ENCODE measurements at places on chromosomes 13 and 19.

- no peak for DNase-seq
Observed at GRCh38 chr13:46529216-46529919, 23.6 kb upstream of the LRCH1 start.

DNA sequence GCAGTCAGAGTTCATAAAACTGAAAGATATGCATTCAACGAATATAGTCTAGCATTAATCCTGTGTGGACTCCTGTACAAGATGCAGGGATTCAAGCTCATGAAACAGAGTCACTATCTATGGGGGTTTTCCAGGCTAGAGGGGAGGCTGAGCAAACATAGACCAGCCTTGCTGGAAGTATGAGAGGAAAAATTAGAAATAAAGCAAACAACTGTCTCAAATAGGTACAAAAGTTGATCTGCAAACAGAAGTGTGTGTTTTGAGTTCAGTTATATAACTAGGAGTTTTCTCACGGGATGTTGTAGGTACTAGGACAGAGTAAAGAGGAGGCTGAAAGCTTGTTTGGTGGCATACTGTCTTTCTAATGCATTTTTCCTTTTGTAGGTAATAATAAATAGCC, 8.5 kb upstream of the LGALS14 start:
- DNase-seq, result no peak

- no peak for DNase-seq
Observed at GRCh38 chr19:47456721-47457474, 14.8 kb downstream of the SLC8A2 start.

DNA sequence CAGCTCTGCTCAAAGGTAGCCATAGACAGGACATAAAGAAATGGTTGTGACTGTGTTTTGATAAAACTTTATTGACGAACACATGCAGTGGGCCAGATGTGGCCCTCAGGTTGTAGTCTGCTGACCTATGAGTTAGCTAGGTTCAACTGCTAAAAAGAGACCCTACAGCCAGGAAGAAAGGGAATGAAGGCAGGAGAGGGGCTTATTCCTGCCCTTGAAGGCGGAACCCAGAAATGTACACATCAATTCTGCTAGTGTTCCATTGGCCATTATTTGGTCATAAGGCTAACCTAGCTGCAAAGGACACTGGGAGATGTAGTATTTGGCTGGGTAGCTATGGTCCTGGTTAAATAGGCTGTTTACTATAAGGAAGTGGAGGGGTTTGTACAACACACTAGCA, 18.0 kb downstream of the APBA3 start:
- DNase-seq, result no peak

- DNase-seq, result no peak
Observed at GRCh38 chr13:82036602-82037001, 1695.7 kb upstream of the SPRY2 start.

- no peak for DNase-seq
Observed at GRCh38 chr13:75145927-75146326, 336.0 kb downstream of the TBC1D4 start.

DNA sequence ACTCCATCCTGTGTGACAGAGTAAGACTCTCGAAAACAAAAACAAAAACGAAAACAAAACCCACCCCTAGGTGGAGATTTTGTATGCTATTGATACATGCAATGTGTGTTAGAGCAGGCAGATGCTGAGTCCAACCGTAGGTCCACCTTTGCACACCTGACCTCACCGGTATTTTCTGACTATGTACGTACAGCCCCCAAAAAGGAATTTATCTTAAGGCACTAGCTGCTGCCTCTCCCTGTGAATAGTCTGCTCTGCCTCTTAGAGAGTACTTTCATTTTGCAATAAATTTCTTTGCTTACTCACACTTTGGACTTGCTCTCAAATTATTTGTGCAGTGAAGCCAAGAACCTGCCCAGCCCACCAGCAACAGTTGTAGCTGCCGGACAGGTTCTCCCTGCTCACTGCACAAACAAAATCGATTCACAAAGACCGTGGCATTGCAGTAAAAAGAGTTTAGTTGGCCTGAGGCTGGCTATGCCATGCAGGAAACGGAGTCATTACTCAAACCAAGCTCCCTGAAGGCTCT, 8.2 kb upstream of the ZNF77 start:
- DNase-seq, result no peak

DNA sequence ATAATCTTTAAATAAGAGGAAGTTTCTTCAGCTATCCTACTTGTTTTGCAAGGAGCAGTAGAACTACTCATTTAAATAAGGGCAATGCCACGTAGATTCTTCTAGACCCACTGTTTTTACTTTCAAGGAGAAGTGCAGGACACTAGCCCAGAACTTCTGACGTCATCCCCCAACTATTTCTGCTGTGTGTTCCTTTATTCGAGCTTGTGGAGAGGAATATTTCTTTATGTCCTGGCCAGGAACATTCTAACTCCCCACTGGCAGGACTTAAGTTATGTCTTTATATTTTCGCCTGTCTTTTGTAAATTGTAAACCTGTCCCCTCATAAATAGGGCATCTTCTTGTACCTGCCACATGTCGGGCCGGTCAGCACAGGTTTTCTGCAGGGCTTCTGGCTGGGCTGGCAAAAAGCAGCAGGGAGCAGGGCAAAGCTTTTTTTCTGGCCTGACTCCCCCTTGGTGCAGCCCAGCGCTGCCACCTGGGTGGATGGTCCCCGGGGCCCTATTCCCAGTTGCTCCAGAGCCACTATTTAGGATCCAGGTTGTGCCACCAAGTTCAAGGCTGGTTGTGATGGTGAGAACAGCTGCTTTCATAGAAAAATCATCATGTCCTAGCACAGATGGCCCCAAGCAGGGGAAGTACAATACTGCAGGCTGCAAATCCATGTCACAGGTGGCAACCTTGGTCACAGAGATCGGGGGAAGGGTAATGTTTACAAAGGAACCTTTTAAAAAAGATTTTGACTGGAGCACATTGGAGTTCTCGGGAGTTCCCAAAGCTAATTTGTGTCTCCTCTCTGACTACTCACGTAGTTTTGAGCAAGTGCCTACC, 1.8 kb downstream of the MBNL2 start:
- peak; percentile 86 for DNase-seq

DNA sequence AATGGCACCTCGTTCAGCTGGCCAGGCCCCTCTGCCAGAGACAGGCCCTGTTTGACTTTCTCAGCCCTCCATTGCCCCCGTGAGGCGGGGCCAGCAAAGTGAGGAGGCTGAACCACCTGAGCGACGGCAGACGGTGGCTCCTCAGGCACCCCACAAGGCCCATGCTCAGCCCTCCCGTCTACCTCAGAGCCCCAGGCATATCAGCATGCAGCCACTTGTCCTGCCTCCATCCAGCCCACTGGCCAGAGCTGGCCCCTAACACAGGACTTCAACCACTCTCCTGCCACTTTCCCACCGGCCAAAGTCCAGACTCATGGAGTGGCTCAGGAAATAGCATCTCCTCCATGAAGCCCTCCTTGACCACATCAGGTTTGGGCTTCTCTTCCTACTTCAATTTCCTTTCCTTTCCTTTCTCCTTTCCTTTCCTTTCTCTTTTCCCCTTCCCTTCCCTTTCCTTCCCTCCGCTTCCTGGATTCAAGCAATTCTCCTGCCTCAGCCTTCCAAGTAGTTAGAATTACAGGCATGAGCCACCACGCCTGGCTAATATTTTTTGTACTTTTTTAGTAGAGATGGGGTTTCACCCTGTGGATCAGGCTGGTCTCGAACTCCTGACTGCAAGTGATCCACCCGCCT, 9.3 kb downstream of the SLC7A10 start:
- DNase-seq, result no peak

- DNase-seq, result no peak
Observed at GRCh38 chr19:10924597-10924996, 3.8 kb downstream of the YIPF2 start.

- DNase-seq, result no peak
Observed at GRCh38 chr13:79540504-79540903, 59.5 kb downstream of the NDFIP2 start.

DNA sequence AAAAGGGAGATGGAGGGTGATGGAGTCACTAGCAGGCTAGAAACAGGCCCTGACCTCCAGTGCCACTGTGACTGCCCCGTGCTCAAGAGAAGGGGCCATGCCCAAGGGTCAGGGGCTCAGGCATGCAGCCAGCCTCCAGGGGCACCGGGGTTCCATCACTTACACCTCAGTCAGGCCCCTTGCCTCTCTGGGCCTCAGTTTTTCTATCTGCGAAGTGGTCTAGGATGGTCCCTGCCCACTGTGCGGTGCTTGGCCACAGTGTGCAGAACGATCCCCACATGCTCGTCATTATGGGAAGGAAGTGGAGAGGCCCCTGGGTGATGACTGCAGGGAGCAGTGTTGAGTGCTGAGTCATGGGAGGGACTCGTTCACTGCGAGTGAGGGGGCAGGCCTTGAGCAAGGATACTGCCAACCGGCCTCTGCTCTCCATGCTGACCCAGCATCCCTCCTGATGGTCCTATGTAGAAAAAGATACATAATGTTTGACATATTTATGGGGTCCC, 23.1 kb downstream of the TMED1 start:
- DNase-seq, result no peak

DNA sequence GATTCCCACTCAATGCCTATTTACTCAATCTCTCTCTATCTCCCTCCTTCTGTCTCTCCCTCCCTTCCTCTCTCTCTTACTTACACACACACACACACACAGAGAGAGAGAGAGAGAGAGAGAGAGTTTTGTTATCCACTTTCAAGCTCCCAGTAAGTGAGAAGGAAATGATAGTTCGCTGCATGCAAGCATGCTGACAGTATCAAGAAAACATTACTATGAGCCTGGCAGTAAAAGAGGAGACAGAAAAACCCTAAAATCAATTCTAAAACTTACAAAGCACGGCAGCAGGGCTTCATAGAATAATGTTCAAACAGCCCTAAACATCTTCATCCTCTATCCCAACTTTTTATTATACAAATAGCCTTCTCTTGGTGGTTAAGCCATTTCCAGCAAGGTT, 171.9 kb downstream of the FOXO1 start:
- no peak for DNase-seq

GRCh38 chr13:23086968-23087623, 93.7 kb upstream of the SGCG start:
- DNase-seq, result no peak

DNA sequence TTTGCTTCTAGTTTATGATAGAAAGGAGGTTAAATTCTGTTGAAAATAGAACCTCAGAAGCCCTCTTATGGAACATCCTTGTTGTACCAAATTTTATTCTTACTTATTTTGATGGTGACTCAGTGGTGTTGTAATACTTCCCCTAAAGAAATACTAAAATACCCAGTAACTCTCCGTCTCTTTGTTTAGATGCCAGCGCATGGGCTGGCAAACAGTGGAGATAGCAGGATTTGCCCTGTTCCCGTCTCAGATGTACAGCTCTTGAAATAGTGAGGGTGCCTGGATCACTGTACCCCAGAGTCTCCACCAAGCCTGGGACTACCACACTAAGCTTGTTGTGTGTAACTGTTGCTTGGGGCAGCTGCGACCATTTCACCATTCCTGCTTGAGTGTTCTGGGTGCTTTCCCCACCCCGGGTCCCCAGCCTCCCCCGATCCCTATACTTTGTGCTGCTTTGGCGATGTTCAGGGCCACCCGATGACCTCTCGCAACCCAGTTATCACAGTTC, 67.0 kb upstream of the TEX29 start:
- no peak for DNase-seq

GRCh38 chr19:19538061-19538784, at the start of gene CILP2:
Gene CILP2, plus strand, starts transcription at chr19:19538265. Its CDS starts 85 bp downstream, at chr19:19538350.
- DNase-seq, result no peak

DNA sequence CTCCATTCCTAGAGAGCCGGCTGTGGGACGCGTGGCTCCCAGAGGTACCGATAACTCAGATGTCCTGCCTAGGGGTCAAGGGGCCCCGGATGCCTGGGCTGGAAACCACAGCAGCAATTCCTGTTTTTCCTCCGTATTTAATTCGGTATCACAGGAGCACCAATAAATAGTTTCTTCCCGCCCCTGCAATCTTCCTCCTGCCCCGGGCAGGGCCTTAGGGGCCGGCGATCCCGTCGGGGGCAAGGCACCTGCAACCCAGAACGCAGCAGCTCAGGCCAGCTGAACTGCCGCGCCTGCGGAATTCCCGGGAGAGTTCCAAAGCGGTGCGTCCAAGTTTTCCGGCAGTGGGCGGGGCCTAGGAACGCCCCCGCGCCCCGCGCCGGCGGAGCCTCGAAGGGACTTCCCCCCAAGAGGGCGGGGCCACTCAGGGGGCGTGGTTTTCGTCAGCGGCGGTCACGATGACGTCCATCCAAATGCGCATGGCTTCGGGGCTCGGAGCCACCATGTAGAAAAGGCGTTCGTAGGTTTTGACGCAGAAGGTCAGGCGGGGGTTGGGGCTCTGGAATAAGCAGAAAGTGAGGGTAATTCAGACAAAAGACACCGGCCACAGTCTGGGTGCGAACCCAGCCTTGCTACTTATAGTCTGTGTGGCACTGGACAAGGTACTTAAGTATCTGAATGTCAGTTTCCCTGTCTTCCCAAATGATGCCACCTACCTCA, 9.7 kb upstream of the LYPD3 start:
- DNase-seq, result peak; percentile 42

DNA sequence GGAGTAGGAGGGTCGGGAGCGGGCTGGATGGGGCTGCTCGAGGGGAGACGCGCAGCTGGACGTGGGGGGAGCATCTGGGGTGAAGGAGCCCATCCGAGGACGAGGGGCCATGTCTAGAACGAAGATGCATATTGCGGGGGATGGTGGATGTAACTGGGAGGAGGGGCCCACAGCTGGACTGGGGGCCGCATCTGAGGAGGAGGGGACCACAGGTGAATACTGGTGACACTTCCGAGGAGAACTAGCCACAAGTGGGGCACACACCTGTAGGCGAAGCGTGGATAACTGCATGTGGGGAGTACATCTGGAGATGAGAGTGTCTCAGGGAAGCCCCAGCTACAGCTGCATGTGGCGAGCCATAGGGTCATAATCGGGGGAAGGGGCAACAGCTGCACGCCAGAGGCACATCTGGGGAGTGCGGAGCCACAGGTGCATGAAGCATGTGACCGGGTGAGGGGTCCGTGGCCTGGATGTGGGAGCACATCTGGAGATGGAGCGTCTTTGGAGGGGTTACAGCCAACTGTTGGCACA, 402 bp downstream of the ZSWIM9 start:
- no peak for DNase-seq

- DNase-seq, result no peak
Observed at GRCh38 chr13:67943116-67943515, 713.0 kb upstream of the PCDH9 start.

DNA sequence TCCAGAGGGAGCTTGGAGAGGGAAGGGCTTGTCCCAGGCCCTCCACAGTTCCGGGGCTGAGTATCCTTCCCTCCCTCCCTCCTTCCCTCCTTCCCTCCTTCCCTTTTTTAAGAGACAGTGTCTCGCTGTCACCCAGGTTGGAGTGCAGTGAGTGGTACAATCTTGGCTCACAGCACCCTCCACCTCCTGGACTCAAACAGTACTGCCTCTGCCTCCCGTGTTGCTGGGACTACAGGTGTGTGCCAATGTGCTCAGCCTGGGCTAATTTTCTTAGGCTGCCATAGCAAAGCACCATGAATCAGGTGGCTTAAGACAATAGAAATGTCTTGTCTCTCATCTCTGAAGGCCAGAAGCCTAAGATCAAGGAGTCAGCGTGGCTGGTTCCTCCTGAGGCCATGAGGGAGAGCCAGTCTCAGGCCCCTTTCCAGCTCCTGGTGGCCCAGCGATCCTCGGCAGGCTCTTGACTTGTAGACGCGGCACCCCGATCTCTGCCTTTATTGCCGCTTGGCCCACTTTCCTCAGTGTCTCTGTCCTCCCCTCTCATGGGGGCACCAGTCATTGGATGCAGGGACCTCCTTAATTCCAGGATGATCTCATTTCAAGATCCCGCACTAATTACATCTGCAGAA, 47.5 kb downstream of the CRTC1 start:
- no peak for DNase-seq

- DNase-seq, result no peak
Observed at GRCh38 chr13:46010148-46010547, 42.4 kb downstream of the ZC3H13 start.

Measured in epithelial cell of proximal tubule (primary cell).